Thyroid gland (tissue), 4 donors: ENCODE measurements at places on chromosomes 4 and X.

- peak; percentile 68 for DNase-seq
These were observed 70.9 kb upstream of the CBR4 start for GRCh38 chr4:169080981-169081380.

- DNase-seq, result no peak
These were observed 796.4 kb downstream of the PCDH7 start for GRCh38 chr4:31516520-31516919.

DNA sequence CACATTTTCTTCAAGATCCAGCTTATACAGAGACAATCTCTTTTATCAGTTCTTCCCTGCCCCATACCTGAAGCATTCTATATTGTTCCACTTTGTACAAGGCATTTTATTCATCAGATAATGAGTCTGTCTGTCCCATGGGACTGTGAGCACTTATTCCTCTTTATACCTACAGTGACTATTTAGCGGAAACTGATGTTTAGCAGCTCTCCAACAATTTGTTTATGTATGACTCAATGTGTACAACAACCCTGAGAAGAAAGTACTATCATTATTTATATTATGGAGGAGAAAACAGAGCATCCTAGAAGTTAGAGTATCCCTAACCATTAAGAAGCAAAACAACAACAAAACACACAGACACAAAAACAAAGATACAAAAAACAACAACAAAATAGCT is 306.5 kb downstream of the PRDM5 start:
- no peak for DNase-seq

DNA sequence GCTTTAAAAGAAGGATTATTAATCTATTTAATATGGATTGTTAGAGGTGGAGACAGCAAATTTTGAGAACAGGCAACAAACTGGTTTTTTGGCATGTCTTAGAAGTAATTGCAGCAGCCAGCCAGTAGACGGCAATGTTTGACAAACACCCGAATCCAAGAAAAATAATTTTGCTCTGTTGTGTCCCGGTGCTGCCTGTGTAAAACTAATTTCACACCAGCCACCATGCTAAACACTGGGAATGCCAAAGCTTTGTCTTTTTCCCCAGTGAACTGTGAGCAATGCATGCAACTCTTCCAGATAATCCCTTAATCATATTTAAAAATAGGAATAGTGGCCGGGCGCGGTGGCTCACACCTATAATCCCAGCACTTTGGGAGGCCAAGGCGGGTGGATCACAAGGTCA is 25.9 kb downstream of the SMIM31 start:
- peak; percentile 17 for DNase-seq

GRCh38 chr4:40264497-40264896 is 67.7 kb downstream of the RHOH start:
- DNase-seq, result no peak

DNA sequence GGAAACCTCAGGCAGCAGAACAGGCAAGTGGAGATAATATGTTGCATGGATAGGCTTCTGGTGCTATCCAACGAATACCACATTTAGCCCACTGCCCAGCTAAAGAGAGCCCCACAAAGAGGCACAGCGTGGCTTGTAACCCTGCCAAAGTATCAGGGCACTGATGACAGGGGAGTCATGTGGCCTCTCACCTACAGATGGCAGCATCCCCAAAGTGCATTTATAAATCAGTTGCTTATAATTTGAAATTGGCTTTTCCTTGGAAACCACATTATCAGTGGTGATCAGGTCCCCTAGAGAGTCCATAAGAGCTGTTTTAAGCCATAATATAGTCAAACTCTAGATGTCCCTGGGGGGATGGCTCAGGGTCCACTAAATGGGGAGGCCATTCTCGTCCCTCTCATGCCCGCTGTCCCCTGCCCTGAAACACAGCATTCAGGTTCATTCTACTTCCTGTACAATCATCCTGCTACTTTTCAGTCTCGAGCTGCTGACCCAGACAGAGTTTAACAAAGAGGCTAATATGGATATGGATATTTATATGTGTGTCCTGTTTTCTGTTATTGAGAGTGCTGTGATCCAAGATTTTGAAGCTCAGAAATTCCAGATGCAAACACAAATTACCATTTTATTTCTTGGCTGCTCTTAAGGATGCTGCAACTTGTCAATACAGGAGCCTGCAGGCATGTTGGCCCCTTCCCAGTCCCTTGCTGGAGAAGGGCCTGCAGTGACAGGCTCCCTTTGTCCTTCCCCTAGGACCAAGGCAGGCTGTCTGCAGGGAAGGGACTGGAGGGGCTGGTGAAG is 28.5 kb downstream of the SRPX start:
- DNase-seq, result peak; percentile 8

- no peak for DNase-seq
These were observed 507.9 kb downstream of the MID1IP1 start for GRCh38 chrX:39309018-39309635.

- no peak for DNase-seq
These were observed 6.2 kb downstream of the JCHAIN start for GRCh38 chr4:70660106-70660505.

- DNase-seq, result no peak
These were observed 13.1 kb upstream of the BANK1 start for GRCh38 chr4:101777431-101777830.

GRCh38 chr4:166675411-166675810 is 558.9 kb downstream of the SPOCK3 start:
- DNase-seq, result no peak

DNA sequence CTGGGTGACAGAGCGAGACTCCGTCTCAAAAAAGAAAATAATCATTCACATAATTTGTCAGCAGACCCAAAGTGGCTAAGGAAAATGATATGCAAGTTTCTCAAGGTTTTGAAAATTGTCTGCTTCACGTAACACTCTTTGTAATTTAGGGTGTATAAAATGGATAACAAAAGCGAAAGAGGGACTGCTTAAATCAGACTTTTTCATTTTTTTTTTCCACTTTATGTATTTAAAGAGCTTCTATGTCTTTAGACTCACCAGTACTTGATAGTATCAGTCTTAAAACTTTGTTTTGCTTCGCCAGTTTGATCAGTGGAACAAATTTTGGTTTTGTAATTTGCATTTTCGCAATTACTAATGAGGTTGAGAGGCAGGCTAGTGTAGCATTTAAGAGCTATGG is 34.6 kb downstream of the USP9X start:
- no peak for DNase-seq

- DNase-seq, result no peak
These were observed 66.5 kb downstream of the CHRNA9 start for GRCh38 chr4:40401631-40402030.

DNA sequence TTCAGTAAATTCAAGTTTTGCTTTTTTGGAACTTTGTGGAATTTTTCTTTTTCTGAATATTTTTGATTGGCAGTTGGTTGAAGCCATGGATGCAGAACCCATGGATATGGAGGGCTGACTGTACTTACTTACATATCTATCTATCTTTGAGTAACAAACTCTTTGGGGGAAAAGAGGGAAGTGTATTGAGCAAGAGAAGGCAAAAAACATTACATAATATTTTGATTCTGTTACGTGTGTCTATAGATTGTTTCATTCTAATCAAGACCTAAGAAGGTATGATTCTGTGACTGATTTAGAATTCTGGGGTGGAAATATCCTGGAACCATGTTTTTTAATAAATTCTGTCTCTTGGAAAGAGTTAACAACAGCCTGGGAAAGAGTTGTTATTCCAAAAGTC is 31.5 kb downstream of the GRSF1 start:
- DNase-seq, result no peak

- DNase-seq, result no peak
These were observed 891 bp downstream of the XK start for GRCh38 chrX:37686369-37686995.
